Activated naive CD8-positive, alpha-beta T cell treated with anti-CD3 and anti-CD28 coated beads for 36 hours (primary cell): ENCODE measurements at places on chromosomes 5 and 9. TPM values are rescaled to one million over a fixed set of nuclear protein-coding genes. Genes with fewer than 3 reads are reported as not detected.

- DNase-seq: no peak
Observed at GRCh38 chr5:141630570-141631140, 6.0 kb downstream of the HDAC3 start.

GRCh38 chr9:109274884-109275730 is 45.8 kb downstream of the EPB41L4B start:
- DNase-seq: no peak

- no peak for DNase-seq
Observed at GRCh38 chr9:114893221-114894010, 37.0 kb downstream of the TNFSF8 start.

- DNase-seq: no peak
Observed at GRCh38 chr9:133513214-133514100, 11.3 kb downstream of the MYMK start.

GRCh38 chr5:137090151-137090550 is 409.0 kb downstream of the SPOCK1 start:
- no peak for DNase-seq

DNA sequence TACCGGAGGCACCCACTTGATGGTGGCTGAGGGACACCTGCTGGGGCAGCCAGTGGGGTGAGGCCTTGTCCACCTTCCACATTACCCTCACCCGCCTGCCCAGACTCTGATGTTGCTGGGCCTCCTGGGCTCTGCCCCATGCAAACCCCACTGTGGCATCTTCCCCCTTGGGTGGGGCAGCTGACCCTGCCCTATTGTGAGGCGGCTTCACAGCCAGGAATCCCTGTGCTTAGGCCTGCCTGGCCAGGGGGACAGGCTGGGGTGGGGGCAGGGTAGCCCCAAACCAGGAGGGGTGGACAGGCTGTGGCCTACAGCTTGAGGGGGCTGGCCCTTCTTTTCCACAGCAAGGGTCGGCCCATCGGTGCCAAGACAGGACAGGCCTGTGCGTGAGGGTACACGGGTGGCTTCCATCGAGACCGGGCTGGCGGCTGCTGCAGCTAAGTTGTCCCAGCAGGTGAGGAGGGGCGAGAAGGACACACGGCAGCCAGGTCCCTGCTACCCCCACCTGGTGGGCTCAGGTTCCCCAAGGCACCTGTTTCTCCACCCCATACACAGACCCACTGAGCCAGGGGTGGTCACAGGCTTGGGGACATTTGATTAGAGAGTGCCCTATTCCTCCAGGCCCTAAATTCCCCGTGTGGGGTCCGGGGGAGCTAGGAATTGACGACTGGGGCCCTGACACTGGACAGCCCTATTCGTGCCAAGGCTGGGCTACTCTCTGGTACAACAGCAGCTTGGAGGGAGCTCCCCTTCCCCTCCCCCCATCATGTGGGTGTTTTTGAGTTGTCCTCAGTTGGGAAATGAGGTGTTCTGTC is 99.2 kb downstream of the PHF2 start:
- DNase-seq: no peak

DNA sequence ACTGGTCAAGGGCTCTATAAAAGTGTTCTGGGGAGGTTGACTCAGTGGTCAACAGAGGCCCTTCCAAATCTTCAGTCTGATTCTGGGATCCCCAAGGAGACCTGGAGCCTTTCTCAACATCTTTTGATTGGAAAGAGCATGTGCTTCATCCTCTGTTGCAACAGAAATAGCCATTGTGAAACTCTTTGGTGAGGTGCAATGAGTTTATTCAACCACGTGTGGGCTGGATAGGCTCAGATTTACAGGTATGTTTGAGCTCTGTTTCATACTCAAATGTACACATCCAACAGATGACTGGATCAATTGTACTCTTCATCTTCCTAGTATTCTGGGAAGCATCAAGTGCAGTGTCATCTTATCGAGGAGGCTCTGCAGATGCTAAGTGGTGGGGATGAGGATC is 60.5 kb downstream of the CTSL start:
- DNase-seq: no peak

GRCh38 chr9:110895147-110895905 is 142.9 kb downstream of the LPAR1 start:
- DNase-seq: no peak

The FOXD4L6 gene
- total RNA-seq: not detected

The NAIP gene
- total RNA-seq: 0.70 TPM

The RORB gene
- total RNA-seq: 0.04 TPM

The DRD1 gene
- not detected for total RNA-seq
